Activated T-cell treated with anti-CD3 and anti-CD28 coated beads for 4 hours (primary cell): ENCODE measurements at places on chromosomes 1 and 21.

DNA sequence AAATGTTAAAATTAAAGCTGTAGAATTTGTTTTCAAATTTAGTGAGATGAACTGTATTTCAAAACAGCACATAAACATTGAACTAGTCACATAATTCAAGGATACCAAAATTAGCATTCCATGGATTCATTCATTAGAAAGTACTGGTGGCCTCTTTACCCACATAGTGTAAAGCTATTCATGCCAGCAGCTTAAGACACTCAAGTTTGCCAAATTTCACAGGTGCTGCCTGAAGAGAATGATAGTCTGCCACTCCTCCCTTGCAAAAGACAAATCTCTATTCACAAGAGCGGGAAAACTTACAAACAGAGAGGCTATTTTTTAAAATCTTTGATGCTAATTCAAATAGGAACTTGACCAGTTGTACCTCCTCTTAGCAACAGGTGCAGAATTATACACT, 337.0 kb downstream of the BRINP3 start:
- DNase-seq = no peak

DNA sequence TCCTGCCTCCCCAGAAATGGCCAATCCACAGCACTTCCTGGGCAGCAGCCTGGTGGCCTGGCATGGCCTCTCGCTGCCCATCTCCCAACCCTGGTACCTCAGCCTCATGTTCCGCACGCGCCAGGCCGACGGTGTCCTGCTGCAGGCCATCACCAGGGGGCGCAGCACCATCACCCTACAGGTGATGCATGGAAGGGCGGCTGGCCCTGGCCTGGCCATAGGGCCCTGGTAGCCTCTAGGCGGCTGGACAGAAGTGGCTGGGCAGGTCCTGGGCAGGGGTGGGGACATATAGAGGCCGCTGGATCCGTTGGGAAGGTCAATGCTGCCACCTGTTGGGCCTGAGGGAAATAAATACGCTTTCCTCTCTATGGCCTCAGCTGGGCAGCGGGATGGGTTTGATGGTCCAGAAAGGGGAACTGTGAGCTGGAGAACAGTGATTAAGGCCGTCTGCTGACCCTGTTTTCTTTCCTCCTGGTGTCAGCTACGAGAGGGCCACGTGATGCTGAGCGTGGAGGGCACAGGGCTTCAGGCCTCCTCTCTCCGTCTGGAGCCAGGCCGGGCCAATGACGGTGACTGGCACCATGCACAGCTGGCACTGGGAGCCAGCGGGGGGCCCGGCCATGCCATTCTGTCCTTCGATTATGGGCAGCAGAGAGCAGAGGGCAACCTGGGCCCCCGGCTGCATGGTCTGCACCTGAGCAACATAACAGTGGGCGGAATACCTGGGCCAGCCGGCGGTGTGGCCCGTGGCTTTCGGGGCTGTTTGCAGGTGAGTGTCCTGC, 14.4 kb downstream of the CELSR2 start:
- peak; percentile 62 for DNase-seq

- DNase-seq = no peak
Observed at GRCh38 chr21:45330075-45330781, 42.5 kb upstream of the POFUT2 start.

- no peak for DNase-seq
Observed at GRCh38 chr21:39159342-39160063, 23.7 kb downstream of the PSMG1 start.

GRCh38 chr1:217088011-217088410, 364.8 kb upstream of the ESRRG start:
- DNase-seq = no peak

DNA sequence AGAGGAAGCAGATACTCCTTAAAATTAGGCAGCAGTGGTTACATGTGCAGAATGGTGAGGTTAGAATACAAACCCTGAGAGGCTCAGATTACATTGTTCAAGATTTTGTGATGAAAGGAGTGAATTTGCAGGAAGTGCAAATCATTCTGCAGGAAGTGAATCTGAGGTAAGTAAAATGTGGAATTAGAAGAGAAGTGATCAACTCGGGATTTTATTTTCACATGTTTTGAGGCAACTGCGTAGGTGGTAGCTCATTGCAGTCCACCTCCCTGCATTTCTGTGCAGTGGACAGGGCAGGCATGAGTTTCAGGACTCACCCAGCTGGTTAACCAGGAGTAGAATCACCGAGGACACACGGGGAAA, 2.1 kb upstream of the PLA2G2C start:
- DNase-seq = no peak

GRCh38 chr1:20216574-20216973, 30.3 kb upstream of the PLA2G2C start:
- DNase-seq = no peak

GRCh38 chr1:39160703-39161102, 43.8 kb upstream of the MACF1 start:
- DNase-seq = no peak
